ENCODE measurements at places on chromosomes 16 and 17. TPM values are rescaled to one million over a fixed set of nuclear protein-coding genes. Genes with fewer than 3 reads are reported as not detected.

PLA2G10 gene
- not detected for total RNA-seq

CFAP97D1 gene
- not detected for total RNA-seq

- H3K27me3 ChIP-seq = peaks cover 2% of the 10 kb centered on the region
- DNase-seq = no peak
- H3K27ac ChIP-seq = no peak overlapping the region
- H3K4me3 ChIP-seq = no peak overlapping the region
- H3K36me3 ChIP-seq = no peaks in the 10 kb centered on the region
Observed at GRCh38 chr16:49635591-49636581, 220.0 kb downstream of the ZNF423 start.

DNA sequence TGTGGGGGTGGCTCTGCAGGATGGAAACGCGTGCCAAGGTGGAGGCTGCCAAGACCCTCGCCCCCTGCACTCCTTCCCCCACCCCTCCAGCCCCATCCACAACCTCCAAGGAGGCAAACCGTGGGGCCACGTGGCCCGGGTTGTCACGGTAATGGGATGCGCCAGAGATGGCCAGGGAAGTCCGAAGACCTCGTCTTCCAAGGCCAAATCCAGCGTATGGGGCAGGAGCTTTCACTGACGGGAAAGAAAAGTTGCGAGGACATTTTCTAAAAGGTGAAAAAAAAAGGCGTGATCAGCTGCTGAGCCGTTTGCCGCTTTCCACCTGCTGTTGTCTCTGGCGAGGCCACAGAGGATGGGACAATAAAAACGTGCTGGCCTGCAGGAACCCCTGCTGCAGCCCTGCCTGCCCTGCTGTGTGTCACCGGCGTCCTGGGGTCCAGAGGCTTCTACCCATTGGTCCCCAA, 28.3 kb upstream of the GSE1 start:
- peaks cover 41% of the 10 kb centered on the region for H3K4me1 ChIP-seq
- no peak overlapping the region for H3K4me3 ChIP-seq
- no peaks in the 10 kb centered on the region for H3K27me3 ChIP-seq
- no peak for DNase-seq

AURKB gene
- total RNA-seq = 45.9 TPM

- peaks cover 6% of the 10 kb centered on the region for H3K27me3 ChIP-seq
- H3K4me1 ChIP-seq = peaks cover 16% of the 10 kb centered on the region
- H3K27ac ChIP-seq = no peak overlapping the region
Observed at GRCh38 chr17:44595216-44595775, 38.0 kb downstream of the FZD2 start.

BHLHA9 gene
- total RNA-seq = not detected

DNA sequence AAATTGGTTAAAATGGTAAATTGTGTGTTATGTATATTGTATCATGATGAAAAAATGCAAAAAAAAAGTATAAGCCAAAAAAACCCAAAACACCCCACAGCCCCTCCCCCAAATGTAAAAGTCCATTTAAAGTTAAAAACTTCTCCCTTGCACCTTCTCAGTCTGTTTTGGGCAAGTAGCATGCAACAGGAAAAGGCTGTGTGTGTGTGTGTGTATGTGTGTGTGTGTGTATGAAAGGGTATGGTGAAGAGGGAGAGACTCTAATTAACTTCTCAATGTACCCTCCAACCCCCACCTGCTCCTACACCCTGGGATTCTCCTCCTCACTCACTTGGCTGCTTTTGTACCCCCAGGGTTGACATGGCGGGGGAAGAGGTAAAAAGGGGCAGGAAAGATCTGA, 9.2 kb upstream of the GGT6 start:
- peaks cover 22% of the 10 kb centered on the region for H3K27me3 ChIP-seq
- DNase-seq = no peak
- H3K4me1 ChIP-seq = no peaks in the 10 kb centered on the region
